ENCODE measurements at places on chromosomes 7 and 10.

- no peak for DNase-seq
These were observed 5.6 kb downstream of the HTRA1 start for GRCh38 chr10:122466951-122467381.

DNA sequence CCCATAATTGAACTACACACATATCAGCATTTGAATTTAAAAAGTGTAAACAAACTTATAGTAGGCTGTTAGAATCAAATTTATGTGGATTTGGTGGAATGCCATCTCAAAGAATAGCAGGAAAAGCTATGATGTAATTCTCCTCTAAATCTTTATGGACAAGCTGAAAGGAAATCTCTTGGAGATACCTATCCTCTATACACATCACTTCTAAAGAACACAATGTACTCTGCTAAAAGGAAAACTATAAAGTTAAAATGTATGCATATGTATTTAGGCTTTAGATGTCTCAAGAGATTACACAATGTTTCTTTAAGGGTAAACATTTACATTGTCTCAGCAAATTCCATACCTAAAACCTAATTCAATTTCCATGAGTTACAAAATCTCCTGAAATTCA lies 323.3 kb downstream of the CRPPA start:
- DNase-seq, result no peak

DNA sequence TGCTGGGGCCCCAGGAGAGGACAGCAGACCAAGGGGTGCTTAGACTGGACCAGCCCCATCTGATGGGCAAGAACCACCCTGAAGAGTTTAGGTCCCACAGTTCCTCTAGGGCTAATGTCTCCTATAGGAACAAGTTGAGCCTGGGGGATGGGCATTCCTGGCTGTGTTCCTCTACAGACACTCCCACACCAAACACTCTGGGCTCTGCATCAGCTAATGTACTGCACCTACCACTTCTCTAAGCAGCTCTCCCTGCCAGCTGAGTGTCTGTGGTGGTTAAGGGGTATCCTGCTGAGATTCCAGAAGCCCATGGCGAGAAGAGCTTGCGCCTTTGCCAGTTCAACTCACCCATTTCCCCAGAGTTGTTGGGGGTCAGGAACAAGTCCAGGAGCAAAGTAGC lies 284.1 kb upstream of the CSTF2T start:
- DNase-seq, result no peak

DNA sequence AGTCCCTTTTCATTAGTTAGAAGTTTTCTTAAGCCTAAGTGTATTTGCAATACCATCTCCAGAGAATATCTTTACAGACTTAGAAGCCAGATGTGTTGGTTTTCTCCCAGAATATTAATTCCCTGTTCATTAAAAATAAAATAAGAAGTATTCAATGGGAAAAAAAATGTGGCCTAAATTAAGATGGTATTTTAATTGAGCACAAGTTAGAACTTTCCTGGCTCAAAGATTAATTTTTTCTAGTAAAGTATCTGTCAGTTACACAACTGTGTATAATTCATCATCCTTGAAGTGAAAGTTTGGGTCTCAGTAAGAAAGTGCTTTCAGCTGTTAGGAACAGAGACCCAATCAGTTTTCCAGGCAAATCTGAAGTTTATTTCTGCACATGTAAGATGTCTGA lies 1179.5 kb upstream of the C7orf33 start:
- DNase-seq, result no peak

DNA sequence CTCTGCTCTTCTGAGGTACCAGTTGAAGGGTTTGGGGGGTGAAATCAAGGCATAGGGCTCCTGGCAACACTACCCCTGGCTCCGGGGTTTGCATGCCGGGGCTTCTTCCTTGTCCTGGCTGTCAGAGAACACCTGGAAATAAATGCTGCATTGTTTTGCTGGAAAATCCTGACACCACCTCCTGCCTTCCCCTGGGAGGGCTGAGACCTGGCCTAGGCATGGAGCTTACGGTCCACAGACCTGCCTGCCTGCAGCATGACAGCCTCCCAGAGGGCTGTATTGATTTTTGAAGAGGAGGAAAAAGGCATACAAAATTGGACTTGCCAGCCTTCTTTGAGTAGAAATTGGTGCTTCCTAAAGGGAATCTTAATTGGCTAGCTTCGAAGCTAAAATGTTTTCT lies 227.1 kb downstream of the MGMT start:
- no peak for DNase-seq

GRCh38 chr10:86062647-86063145 lies 303.9 kb downstream of the GRID1 start:
- DNase-seq, result no peak

- peak; percentile 5 for DNase-seq
These were observed 4.4 kb downstream of the ZMIZ1 start for GRCh38 chr10:79072994-79073645.

GRCh38 chr7:39950473-39951225 lies 593 bp downstream of the CDK13 start:
- DNase-seq, result peak; percentile 50

DNA sequence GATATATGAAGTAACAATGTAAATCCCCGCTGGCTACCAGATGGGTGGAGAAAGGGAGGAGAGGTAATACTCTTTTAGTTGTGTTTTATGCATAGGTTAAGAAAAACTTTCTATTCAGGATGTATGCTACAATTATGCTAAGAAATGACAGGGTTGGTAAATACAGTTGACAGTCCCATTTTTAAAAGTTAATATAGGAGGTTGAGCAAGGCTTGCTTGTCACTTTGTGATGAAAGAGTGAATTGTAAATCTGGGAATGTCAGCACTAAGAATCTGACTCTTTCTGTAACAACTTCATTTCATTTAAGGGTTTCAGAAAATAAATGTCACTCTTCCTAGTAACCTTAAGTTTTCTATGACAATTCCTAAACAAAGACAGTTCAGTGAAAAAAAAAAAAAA lies 59.8 kb downstream of the PTPRZ1 start:
- no peak for DNase-seq

- no peak for DNase-seq
These were observed 149.7 kb downstream of the FRMD4A start for GRCh38 chr10:14180911-14181566.

- no peak for DNase-seq
These were observed 78.5 kb downstream of the CREB5 start for GRCh38 chr7:28490831-28491230.
